CD8-positive, alpha-beta memory T cell (primary cell): ENCODE measurements at places on chromosomes 7 and 10.

GRCh38 chr10:112356686-112357085 lies 17.2 kb upstream of the ACSL5 start:
- no peak for DNase-seq

DNA sequence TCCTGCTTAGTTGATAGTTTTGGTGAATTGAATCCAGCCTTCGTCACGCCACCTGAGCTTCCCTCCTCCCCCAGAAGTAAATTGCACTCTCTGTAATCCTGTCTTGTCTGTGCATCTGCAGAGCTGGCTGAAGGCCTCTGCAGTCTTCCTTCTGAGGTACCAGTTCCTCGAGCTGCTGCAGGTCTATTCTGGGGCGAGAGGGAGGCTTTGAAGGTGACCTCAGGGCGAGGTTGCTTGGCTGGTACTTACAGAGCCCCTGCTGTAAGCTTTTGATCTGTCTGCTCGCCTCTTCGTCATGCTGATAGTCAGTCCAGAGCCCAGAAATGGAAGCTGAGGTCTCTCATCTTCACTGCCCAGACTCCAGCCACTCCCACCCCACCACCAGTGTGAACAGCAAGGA lies 513.6 kb upstream of the FOXK1 start:
- no peak for DNase-seq

- no peak for DNase-seq
Measured at GRCh38 chr10:123068087-123068853, 59.5 kb downstream of the ACADSB start.

GRCh38 chr7:91112902-91113341 lies 151.3 kb upstream of the FZD1 start:
- no peak for DNase-seq

DNA sequence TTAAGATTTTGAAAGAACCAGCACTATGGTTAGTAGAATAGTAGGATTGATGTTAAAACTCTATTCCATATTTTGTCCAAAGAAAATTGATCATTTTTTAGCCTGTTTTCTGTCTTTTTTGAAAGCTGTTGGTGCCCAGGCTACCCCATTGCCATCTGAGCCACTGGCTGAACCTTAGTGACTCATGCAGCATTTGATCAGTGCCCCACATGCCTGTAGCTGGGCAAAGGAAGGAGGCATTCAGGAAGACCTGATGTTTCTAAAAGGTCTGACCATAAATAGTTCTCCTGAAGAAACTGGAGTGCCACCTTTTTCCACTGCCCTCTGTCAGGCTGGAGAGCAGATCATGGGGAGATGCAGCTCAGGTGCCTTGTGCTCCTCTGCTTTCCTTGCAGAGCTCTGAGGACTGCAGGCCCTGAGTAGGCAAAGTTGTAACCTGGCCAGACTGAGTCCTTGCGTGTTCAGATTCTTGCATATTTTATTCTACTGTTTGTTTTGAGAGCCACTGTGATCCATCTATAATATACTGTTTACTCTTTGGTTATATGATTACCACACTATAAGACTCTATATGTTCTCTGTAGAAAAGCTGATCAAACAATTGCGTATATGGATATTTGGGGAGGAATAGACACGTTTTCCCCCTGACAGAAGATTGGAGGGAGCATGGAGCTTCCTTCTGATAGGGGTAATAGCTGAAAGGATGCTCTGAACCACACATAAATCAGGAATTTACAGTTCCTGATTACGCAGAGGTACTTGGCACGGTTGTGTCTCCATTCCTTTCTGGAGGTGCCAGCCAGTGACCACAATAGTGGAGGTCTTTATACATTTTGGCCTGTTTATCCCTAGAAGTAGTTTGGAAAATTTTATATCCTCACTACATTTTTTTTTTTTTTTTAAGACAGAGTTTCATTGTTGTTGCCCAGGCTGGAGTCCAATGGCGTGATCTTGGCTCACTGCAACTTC lies 48.9 kb upstream of the GJD4 start:
- no peak for DNase-seq

- DNase-seq: no peak
Measured at GRCh38 chr10:71283410-71283809, 35.6 kb upstream of the SLC29A3 start.

GRCh38 chr10:119360181-119360921 lies 153.0 kb downstream of the GRK5 start:
- DNase-seq: no peak

- DNase-seq: no peak
Measured at GRCh38 chr7:120567204-120567603, 290.7 kb downstream of the TSPAN12 start.

- DNase-seq: no peak
Measured at GRCh38 chr7:28355635-28356319, 56.5 kb upstream of the CREB5 start.

GRCh38 chr7:16347827-16348192 lies 73.5 kb downstream of the CRPPA start:
- DNase-seq: no peak

GRCh38 chr7:698515-699475 lies 27.7 kb upstream of the DNAAF5 start:
- no peak for DNase-seq

GRCh38 chr7:28705350-28705749 lies 252.8 kb downstream of the TRIL start:
- no peak for DNase-seq

DNA sequence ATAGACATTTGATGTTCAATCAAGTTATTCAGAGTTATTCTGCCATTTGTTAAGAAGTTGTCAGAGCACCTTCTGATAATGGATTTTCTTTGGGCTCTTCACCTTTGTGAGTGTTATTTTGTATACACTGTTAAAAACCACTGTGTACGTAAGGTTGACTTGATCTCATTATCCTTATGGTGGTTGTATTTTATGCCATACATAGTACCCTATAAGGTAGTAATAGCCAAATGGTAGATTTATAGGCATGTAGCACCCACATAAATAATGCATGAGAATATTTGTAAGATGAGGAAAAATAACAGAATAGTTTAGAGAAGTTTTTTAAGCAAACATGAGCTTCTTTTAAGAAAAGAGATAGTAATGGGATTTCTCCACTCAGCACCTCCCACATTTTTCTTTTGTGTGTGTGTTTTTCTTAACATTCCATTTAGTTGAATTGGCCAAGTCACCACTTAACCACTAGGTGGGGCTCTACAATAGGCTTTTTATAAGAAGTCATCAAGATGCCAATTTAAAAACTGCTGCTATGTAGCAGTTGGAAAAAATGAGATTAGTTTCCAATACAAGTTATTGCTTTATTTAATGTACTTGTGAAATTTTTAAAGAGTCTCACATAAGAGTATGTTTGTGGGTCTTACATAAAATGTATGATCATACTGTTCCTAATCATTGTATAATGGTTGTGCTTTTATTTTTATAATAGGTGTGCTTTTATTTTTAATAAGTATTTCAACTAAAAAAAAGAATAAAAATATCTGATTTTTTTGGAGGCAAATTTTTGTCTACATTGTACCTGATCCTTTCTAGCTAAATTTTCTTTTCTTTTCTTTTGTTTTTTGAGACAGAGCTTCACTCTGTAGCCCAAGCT lies 41.1 kb upstream of the STMP1 start:
- DNase-seq: no peak

DNA sequence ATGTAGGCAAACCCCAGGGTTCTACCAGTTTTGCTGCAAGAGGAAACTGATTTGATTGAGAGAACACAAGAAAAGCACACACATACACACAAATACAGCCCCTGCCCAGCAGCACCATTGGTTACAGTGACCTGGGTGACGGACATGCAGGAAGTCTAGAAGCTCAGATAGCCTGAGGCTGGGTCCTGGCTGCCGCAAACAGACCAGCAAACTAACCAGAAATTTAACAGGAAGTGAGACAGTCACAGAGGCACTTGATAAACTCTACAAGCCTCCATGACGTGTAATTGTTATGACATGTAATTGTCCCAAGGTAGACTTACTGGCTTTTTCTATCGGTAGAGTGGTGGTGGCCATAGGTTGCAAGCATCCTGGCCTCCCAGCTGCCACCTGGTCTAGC lies 58.9 kb downstream of the PRKAR2B start:
- no peak for DNase-seq

GRCh38 chr10:62626079-62626478 lies 178.4 kb upstream of the ADO start:
- DNase-seq: no peak

GRCh38 chr10:132420981-132421846 lies 24.2 kb downstream of the PWWP2B start:
- DNase-seq: no peak

- DNase-seq: no peak
Measured at GRCh38 chr10:122373721-122374120, 787 bp upstream of the PLEKHA1 start.

GRCh38 chr10:5234106-5234860 lies 37.6 kb downstream of the AKR1C4 start:
- no peak for DNase-seq

GRCh38 chr10:97016728-97017473 lies 168.9 kb downstream of the SLIT1 start:
- DNase-seq: no peak

- no peak for DNase-seq
Measured at GRCh38 chr7:116232920-116233319, 22.6 kb downstream of the TES start.

DNA sequence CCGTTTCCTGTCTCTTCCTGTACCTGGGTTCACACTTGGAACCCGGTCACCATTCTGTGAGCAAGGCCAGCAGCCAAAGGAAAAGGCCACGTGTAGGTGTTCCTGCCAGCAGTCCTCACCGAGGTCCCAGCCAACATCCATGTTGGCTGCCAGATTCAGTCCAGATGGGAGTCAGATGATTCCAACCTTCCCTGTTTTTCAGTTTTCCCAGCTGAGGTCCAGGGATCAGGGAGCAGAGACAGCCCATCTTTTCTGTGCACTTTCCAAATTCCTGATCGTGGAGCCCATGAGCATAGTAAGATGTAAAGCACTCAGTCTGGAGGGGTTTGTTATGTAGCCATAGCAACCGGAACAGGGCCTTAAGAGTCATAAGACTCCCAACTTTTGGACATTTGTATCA lies 3.9 kb upstream of the PVRIG start:
- no peak for DNase-seq

DNA sequence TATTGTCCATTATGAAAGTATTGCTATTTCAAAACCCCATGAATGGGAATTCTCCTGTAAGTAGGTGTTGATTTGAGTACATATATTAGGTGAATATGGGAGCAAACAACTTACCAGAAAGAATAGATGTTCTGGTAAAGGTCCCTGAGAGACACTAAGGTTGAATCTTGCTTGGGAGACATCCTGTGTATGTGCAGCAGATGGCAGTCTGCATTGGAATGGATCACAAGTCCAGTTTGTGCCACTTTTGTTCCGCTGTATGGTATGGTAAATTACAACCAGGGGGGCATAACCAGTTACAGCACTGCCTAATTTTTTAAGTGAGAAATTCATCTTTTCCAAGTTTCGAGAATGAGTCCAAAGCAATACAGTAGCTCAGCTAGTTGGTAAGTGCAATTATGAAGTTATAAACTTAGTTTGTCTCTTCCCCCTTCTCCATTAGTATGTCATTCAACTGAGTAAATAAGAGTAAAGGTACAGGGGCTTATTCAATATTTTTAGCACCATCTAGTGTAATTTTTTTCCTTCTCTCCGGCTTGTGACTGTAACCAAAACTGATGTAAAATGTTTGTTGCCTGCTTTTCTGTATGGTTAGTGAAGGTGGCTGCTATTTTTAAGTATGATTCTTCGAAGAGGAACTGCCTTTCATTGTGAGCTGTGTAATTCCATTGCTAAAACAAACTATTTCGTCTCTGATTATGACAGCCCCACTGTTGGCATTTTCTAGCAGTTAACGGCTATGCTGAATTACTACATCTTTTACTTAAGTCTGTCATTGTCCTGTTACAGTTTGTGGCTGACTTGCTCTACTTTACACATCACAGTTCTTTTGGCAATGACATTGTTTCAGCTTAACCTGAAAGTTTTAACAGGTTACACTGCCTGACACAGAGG lies 2.8 kb downstream of the MCU start:
- DNase-seq: peak; percentile 1

DNA sequence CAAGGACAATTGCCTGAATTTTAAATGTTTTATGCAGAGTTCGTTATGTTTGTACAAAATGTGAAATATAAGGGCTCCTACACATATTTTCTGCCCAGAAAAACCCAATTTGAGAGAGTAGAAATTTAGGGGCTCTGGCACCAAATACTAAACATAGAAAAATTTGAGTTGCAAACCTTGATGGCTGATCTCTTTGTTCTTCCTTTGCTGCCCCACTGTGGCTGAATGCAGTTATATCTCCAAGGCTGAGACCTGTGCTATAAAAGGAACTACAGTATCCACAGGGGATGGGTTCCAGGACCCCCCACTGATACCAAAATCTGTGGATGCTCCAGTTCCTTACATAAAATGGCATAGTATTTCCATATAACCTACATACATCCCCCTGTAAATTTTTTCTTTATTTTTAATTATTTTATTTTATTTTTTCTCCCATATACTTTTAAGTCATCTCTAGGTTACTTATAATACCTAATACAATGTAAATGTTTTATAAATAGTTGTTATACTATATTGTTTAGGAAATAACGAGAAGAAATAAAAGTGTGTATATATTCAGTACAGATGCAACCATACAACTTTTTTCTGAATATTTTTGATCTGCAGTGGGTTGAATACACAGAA lies 22.5 kb downstream of the CFAP43 start:
- no peak for DNase-seq

- DNase-seq: no peak
Measured at GRCh38 chr7:69764147-69764546, 165.9 kb downstream of the AUTS2 start.

- no peak for DNase-seq
Measured at GRCh38 chr10:80252296-80252887, 37.1 kb downstream of the MAT1A start.

GRCh38 chr10:89064748-89065147 lies 74.2 kb downstream of the FAS start:
- no peak for DNase-seq

- DNase-seq: no peak
Measured at GRCh38 chr7:13044309-13044708, 356.9 kb downstream of the ARL4A start.
